ENCODE measurements at places on chromosomes 2 and 18.

- DNase-seq, result no peak
Observed at GRCh38 chr2:70396612-70397011, 94.7 kb upstream of the FAM136A start.

- no peak for DNase-seq
Observed at GRCh38 chr2:66532972-66533868, 98.3 kb downstream of the MEIS1 start.

GRCh38 chr18:22093731-22094357 is 75.5 kb upstream of the GATA6 start:
- peak; percentile 40 for DNase-seq

DNA sequence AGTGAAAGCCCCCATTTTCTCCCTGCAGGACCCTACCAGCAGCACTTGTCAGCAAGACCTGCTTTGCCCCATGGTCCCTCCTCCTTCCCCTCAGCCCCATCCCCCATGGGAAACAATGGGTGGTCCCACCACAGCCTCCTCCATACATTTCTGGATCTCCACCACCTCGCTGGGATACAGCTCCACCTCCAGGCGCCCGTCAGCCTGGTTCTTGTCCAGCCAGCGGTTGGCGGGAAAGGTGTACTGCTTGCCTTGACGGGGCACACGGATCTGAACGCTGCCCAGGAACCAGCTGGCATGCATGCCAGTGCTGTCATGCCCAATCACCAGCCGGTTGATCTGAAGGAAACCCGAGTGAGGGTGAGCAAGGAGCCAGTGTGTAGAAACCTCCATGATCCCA is 90.9 kb downstream of the LOXHD1 start:
- no peak for DNase-seq

GRCh38 chr18:67916097-67916496 is 399.6 kb upstream of the DSEL start:
- no peak for DNase-seq

- no peak for DNase-seq
Observed at GRCh38 chr18:61579581-61579980, 246.4 kb downstream of the CDH20 start.

DNA sequence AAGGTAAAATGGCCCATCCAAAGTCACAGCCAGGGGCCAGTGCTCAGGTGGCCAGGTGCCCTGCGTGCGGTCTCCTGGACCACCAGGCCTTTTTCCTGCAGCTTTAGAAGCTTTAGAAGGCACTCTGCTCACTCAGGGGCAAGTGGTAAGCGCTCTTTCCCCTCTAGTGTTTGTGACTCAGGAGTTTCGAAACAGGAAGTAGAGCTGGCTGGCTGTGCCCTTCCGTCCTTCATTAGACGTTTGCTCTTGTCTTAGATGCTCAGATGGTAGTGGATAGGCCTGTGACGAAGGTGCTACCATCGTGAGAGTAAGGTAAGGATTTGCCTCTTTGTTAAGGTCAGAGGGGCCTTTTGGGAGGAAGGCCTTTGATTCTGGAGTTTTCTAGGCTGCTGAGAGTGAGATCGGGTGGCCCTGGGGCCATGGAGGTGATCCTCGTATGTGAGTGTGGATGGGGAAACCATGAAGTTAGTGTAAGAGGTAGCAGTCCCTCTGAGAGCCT is at the start of gene CASP8:
Gene CASP8 (plus strand): TSS at position 235 of the 499 bp plus-strand sequence. CDS start 5,951 bp downstream, outside the sequence.
- DNase-seq, result peak; percentile 68

DNA sequence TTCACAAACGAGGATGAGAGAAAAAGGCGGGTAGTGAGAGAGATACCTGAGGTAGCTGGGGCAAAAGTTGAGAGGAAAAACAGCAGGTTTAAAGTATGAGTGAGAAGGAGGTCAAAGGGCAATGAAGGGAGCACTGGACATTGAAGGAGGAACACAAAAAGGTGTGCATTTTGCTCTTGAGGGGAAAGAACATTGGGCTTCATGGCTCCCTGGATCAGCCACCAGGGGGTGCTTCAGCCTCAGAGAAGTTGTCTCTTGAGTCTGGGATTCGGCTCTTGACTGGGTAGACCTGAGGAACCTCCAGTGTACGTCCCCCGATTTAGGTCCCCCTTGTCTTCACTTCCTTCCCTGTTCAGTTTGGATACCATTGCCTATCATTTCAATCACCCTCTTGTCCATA is 128.5 kb downstream of the RAPGEF4 start:
- DNase-seq, result peak; percentile 32

DNA sequence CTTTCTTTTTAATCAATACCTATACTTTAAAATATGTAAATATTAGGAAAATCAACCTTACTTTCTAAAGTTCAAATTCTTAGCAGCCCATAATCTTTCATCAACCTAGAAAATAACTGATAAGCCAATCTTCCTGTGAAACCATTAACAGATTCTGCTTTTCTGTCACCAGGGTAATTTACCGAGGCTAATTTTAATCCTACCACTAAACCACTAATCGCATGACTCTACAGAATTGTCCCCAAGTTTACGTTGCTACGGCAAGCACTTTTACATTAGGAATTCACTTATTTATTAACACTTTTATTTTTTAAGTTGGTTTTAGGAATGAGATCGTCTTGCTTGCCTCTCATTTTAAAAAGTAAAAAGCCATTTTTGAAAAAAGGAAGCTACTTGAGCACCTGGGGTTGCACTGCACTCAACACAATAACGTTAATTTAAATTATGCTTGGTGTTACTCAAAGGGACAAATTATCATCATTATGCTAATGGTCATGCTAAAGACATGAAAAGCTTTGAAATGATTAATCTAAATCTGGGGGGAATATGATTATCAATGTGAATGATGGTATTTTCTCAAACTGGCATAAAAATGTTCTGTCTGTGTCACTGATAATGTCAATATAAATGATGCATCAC is 10.2 kb downstream of the ZNF516 start:
- DNase-seq, result no peak

DNA sequence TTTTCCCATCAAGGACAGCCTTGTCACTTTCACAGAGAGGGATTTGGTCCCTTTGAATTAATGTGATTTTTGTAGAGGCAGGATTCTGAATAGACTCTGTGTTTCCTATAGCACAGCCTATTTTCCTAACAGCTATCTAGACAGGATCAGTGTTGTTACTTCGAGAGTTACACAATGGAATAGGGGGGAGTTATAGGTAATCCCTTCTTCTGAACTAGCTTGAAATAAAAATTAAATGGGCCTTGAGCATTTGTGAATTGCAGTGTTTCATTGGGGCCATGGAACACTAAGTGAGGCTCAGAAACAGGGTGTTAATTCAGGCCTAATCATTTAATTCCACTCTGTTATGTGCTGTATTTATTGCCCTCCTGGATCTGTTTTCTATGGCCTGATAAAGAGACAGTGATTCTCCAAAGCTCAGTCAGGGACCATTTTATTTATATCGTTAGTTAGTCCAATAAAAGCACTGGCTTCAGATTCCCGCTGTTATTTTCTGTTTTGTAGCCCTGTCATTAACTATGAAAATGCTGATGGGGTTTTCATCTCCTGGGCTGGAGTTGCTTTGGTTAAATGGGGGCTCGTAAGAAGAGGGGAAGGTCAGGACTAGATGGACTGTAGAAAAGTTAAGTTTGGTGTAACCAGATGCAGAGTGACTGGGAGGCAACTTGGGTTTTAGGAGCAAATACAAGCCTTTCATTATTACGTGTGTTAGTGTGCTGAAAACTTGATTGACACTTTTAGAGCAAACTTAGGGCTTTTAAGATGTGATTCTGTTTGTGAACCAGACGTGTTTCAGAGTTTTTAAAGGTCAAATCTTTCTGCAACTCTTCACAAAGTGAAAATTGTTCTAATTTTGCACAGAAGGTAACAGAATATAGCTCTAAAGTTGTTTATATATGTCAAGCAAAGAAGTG is 461.0 kb upstream of the HNRNPA3 start:
- no peak for DNase-seq

- DNase-seq, result no peak
Observed at GRCh38 chr2:131046918-131047652, 46.2 kb downstream of the FAM168B start.

DNA sequence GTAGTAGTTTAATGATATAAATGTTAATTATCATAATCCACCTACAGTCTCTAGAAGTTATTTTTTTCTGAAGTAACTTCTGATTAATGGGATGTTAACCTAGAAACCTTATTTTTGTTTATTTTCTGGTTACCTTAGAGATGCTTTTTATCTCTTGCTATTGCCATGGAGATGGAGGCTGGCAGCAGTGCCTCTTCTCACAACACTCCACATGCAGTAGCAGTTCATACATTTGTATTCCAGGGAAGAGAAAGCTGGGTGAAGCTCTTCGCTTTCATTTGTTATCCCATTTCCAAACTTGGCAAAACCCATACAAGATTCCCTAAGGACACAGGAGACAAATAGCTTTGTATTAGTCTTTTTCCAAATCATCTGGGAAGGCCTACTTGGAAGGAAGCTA is 1794.1 kb upstream of the LRRTM1 start:
- DNase-seq, result no peak

DNA sequence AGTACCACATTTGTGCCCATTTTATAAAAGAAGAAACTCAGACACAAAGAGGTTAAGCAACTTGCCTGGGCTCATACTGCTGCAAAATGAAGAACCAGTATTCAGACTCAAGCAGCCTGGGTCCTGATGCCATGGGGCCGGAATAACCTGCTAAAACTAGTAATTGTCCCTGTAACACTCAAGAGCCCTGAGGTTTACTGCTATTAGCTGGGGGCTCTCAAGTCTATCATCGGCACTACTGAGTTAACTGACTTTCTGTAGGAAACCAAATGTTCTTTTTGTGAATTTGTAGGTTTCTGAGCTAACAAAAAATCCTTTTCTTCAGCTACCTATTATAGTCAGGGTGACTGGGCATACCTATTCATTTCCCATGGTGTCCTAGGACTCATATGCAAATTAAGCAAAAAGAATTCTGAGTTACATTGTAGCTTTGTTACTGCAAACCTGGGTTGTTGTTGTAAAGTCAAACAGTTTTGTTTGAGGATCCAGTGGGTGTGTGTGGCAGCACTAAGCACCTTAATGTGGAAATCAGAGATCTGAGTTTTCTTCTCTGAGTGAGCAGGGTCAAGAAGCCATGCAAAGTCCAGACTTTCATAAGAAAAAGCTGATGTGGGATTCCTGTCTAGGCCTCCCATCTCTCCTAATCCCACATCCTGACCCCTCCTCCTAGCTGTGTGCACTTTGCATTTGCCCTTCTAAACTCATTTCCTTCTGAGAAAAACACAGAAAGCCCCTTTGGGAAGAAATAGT is 72.4 kb upstream of the TNP1 start:
- DNase-seq, result no peak

- no peak for DNase-seq
Observed at GRCh38 chr2:207825978-207826377, 56.3 kb upstream of the FZD5 start.

DNA sequence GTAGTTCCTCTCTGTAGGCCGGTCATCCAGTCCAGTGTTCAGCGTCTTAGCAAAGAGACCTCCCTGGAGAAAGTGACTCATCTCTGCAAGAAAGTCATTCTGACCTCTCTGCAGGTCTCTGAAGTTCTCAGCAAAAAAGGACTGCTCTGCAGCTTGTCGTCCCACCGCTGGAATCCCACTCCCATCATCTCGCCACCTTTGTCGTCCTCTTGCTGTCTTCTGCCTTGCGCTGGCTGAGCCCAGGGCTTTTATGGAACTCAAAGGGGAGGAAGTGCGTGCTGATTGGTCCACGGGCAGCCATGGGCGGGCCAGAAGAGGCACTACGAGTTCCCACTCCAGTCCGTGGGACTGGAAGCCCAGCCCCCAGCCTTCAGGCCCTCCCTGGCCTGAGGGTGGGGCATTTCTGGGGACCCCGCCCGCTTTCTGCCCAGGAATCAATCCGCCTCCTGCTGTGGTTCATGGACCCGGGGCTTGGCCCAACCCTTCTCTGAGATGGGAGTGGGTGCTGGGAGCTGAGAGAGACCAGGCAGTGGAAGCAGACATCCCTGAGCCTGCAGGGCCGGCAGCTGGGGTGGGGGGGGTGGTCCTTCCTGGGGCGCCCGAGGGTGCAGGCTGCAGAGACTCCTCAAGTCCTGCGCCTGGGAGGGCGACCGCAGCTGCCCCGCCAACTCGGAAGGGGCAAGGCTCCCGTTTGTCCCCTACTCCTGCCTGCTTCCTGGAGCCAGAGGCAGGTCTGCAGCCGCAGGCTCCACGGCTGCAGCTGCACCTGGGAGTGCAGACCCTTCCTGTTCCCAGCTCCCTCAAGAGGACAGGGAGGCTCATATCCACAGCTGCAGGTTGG is 660.7 kb upstream of the RAB6C start:
- DNase-seq, result no peak

GRCh38 chr2:23718931-23719700 is 207.8 kb downstream of the ATAD2B start:
- DNase-seq, result no peak

DNA sequence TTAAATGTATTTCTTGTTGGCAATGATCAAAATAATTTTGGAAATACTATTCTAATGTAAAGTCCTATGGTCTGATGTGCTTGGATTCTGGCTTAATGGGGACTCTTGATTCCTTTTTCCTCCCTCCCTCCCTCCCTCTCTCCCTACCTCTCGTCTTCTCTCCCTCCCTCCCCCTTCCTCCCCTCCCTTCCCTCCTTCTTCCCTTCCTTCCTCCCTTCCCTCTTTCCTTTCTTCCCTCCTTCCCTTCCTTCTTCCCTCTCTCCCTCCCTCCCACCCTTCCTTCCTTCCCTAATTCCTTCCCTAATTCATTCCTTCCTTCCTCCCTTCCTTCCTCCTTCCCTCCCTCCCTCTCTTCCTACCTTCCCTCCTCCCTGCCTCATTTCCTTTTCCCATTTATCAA is 19.9 kb upstream of the NCKAP5 start:
- DNase-seq, result no peak

GRCh38 chr18:23196119-23197007 is 61.1 kb downstream of the CABLES1 start:
- DNase-seq, result no peak

- DNase-seq, result no peak
Observed at GRCh38 chr2:186099826-186100225, 361.2 kb downstream of the FSIP2 start.

- no peak for DNase-seq
Observed at GRCh38 chr2:39240758-39241157, 3.0 kb downstream of the CDKL4 start.

GRCh38 chr2:226699321-226699720 is 100.3 kb downstream of the IRS1 start:
- DNase-seq, result no peak

GRCh38 chr2:236827997-236828396 is 257.7 kb upstream of the COPS8 start:
- DNase-seq, result no peak

GRCh38 chr18:70314151-70314782 is 25.4 kb downstream of the SOCS6 start:
- DNase-seq, result no peak

GRCh38 chr2:122955776-122956175 is 1069.3 kb upstream of the CNTNAP5 start:
- DNase-seq, result no peak

All from CMK (cell line).